Cerebellar nuclear complex (tissue), 1 donor: ENCODE measurements at places on chromosomes 11 and 22.

GRCh38 chr11:66973956-66974580 lies 1.0 kb upstream of the C11orf86 start:
- no peak for DNase-seq

- DNase-seq, result no peak
Measured at GRCh38 chr11:693415-693831, 1.6 kb downstream of the DEAF1 start.

DNA sequence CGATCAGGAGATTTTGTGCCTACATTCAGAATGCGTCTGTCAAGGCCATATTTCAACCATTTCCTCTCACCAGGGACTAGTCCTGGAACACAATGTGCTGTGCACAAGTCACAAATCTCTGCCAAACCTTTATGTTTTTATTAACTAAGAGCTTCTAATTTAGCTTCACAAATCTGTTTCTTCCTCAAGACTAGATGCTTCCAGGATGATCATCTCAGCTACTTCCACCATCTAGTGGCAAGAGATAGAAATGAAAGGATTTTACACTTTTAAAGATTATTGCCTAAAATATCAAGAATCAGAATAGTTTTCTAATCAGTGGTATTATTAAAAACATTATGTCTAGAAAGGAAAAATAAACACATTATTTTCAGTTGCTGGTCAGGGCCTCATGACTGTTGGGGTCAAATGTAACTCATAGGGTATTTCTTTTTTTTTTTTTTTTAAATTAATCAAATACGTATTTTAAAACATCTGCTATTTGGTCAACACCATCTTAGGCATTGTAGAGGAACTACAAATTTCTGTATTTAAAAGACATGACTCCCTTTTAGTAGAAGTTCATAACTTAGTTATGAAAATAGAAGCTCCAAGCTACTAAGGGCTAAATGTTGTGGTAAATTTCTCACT lies 1102.6 kb downstream of the DLG2 start:
- DNase-seq, result no peak

DNA sequence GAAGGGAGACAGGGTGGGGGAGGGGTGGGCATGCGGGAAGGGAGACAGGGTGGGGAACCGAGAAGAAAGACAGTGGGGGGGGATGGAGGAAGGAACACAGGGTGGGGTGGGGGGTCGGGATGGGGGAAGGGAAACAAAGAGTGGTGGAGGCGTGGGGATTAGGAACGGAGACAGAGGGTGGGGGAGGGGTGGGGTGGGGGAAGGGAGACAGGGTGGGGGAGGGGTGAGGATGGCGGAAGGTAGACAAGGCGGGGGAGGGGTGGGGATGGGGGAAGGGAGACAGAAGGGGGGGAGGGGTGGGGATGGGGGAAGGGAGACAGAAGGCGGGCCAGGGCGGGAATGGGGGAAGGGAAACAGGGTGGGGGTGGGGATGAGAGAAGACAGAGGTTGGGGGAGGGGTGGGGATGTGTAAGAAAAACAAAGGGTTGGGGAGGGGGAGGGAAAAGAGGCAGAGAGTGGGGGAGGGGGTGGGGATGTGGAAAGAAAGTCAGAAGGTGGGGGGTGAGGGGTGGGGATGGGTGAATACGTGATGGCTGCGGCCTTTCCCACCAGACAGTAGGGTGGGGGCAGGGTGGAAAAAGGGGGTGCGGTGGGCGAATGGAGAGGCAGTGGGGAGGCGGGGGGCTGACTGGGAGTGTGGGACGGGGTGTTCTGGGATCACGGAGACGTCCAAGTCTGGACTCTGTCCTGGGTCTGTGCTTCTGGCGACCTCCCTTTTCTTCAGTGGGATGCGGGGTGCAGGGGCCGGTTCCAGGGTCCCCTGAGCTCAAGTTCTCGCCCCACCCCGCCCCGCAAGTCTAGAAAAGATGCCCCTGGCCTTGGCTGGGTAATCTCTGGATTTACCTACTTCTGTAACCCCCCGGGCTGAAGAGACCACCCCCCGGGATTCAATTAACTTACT lies 744 bp downstream of the PRAME start:
- DNase-seq, result no peak

DNA sequence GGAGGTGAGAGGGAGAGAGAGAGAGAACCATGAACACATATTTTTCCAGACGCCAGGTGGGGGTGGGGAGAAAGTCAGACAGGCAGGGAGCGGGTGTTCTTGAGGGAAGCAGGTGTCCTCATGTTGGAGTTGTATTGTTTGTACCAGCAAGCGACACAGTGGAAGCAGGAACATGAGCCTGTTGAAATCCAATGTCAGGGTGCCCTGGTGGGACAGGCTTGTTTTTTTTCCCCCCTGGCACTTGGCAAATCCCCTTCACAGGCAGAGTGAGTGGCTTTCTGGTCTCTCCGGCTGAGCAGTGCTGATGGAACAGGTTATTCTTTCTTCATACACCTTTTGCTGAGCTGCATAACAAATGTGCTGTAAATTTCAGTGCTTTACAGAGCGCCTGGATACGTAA lies 125.6 kb downstream of the GRIK4 start:
- DNase-seq, result no peak

GRCh38 chr11:101397979-101398378 lies 185.8 kb downstream of the TRPC6 start:
- DNase-seq, result no peak

GRCh38 chr11:86246293-86246675 lies 1.7 kb downstream of the EED start:
- no peak for DNase-seq

GRCh38 chr11:5541427-5541826 lies 6.9 kb downstream of the OR52H1 start:
- no peak for DNase-seq
